ENCODE measurements at places on chromosomes 5 and 9.

DNA sequence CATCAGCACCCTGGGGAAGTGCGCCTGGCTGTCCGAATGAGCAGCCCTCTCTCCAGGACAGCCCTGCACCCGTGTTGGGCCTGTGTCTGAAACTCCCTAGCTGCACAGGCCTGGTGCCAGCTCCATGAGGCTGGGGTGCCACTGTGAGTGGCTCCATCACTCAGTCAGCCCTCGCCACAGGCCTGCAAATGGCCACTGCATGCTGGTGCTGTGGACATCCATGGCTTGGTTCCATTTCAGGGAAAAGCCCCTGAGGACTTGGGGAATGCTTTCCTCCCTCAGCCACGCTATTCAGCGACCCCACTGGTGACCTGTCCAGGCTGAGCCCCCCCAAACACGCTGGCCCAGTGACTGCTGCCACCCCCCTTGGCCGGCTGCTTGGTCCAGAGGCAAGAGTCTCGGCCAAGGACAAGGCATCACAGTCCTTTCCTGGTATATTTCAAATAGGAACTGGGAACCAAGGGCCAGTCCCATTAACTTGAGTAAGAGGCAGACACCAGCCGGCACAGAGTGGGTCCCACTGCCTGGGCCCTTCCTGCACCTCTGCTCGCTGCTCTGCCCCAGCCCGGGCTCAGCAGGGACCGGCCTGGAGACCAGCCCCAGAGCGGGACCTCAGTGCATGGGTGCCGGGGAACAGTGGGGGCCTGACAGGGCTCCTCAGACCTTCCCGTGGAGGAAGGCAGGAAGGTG lies 181.3 kb downstream of the AUH start:
- no peak for DNase-seq

- DNase-seq: no peak
Measured at GRCh38 chr5:68953875-68954617, 139.8 kb upstream of the SLC30A5 start.

DNA sequence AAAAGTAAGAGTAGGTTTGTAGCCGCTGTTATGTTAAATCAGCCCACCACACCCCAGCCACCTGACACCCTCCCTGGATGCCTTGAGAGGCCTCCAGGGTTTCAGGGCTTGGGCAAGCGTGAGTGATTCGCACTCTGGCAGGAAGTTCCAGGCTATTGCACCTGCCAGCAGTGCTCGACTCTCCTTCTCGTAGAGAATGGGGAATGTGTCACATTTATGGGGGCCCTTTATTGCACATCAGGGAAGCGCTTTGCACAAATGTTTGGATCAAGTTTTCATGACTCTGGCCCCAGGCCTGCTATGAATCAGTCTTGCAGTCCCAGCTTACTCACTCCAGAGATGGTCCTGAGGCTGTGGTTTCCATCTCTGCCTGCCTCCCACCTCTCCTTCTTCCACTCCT lies 66.1 kb upstream of the ADRA1B start:
- DNase-seq: no peak

DNA sequence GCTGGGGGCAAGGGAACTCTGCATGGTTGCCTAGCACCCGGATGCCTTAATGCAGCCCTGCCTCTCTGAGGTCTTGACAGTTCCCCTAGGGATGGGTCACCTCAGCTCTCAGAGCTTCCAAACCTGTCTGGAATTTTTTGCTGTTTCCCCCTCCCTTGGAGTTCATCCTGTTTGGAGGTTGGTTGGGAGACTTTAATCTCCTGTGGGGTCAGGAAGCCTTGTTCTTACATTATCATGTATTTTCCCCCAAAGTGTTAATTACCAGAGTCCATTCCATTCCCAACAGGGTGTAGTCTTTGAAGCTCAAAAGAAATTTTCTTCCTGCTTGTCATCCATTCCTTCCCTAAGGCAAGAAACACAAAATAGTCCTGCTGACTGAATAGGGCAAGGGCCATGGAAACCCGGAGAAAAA lies 150.3 kb upstream of the SPRY4 start:
- no peak for DNase-seq

GRCh38 chr5:134082264-134082992 lies 32.1 kb upstream of the TCF7 start:
- DNase-seq: no peak

DNA sequence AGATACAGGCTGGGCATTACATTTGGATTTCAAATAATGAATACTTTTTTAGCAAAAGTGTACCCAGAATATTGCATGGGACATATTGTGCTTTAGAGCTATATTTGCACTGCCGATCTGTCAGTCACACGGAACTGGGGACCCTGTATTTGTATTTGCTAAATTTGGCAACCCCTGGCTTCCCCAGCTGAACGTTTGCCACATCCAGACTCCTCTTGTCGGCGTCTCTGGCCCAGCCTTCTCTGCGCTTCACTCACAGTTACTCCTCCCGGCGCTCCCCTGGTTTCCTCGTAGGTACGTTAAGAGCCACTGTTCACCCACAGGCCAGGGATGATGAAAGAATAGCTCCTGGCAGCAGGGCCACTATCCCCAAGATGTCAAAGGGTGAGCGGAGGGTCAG lies 58.7 kb downstream of the NSUN2 start:
- no peak for DNase-seq

DNA sequence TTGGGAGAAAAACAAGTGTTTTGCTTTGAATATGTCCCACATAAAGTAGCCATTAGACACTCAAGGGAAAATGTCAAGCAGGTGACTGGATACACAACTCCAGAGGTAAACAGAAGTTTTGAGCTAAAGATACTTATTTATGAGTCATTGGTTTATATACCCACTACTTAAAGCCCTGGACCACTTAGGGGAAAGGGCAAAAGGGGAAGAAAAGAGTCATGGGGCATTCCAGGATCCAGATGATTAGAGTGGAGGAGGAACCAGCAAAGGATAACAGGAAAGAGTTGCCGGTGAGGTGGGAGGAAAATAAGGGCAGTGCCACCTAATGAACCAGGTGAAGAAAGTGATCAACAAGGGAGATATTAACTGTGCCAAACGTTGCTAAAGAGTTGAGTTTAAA lies 254.2 kb upstream of the NR4A3 start:
- DNase-seq: no peak

DNA sequence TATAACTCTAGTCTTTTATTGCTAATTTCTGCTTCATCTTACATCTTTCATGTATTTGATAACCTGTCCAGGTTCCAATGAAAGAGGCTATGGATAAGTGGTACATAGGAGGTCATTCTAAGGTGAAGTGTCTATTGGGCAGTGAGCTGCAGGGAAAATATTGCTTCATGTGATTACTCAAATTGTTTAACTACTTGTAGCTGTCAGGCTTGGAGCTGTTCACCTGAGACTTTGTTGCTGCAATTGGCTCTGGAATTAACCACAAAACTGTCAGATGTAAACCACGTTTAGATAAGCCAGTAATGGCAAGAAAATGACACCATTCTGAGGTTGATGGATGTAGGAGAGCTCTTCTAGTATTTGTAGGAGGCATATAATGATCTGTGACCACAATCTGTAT lies 26.0 kb downstream of the ADAMTSL1 start:
- no peak for DNase-seq

- DNase-seq: no peak
Measured at GRCh38 chr5:14928661-14929060, 57.1 kb upstream of the ANKH start.

DNA sequence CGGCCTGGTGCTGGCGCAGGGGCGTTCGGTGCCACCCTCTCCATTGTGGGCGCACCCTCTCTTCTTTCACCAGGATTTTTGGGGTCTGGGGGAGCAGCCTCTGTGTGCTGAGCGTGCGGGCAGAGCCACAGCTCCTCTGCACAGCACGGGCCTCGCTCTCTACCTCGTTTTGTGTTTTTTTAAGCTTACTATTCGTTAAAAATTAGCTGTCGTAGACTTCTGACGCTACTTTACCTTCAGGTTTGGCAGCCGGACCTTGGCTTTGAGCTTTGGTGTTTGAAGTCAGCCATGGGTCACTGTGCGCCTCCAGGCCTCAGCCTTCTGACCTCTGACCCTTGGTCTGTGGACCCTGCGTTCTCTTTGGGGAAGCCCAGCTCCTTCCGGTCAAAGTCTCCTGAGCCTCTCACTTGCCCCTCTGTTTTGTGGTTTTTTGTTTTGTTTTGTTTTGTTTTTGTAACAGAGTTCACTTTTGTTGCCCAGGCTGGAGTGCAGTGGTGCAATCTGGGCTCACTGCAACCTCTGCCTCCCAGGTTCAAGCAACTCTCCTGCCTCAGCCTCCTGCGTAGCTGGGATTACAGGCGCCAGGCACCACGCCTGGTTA lies 88.2 kb upstream of the CACNA1B start:
- DNase-seq: no peak

DNA sequence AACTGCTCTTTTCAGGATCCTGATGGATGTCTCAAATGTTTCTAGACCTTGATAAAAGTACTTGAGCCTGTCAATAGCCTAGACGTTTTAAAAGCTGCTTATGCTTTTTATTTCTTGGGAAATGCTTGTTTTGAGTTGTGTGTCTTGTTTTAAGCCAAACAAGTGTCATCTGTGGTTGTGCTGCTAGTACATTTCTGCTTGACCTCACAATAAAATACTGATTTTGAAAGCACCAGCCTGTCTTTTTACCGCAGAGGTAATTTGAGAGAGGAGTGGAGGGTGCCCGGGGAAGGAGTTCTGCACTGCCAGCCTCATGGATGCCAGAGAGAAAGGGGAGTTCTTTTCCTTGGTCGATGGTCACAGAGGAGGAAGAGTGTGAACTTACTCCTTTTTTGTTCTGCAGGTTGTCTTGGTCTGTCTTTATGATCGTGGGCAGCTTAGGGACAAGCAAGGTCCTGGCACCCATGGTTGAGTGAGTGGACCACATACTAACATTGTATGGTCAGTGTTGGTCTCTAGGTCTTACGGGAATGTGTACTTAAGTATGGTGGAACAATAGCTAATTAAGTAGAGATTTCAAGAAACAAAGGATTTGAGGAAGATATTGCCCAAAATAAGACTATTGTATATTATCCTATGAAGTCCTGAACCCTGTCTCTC lies 61.0 kb downstream of the TRIO start:
- no peak for DNase-seq

GRCh38 chr5:116883875-116884274 lies 309.3 kb upstream of the SEMA6A start:
- no peak for DNase-seq

- DNase-seq: no peak
Measured at GRCh38 chr9:92696619-92697018, 26.7 kb upstream of the IPPK start.

DNA sequence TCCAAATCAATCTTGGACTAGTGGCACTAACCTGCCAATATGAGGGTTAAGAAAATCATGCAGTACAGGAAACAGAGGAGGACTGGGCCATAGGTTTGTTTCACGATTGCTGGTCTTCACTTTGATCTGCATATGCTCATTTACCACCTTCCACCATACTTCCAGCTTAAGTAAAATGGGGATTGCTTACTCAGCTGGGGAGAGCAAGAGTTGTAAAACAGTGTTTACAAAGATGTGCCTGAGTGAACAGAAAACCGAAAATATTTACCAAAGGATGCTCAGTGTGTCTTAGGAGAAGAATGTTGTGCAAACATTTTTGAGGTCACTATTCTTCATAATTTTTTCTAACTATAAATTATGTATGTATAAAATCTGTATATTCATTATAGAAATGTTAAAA lies 65.1 kb upstream of the DNAH5 start:
- no peak for DNase-seq

- no peak for DNase-seq
Measured at GRCh38 chr5:156420665-156421064, 93.7 kb downstream of the SGCD start.

DNA sequence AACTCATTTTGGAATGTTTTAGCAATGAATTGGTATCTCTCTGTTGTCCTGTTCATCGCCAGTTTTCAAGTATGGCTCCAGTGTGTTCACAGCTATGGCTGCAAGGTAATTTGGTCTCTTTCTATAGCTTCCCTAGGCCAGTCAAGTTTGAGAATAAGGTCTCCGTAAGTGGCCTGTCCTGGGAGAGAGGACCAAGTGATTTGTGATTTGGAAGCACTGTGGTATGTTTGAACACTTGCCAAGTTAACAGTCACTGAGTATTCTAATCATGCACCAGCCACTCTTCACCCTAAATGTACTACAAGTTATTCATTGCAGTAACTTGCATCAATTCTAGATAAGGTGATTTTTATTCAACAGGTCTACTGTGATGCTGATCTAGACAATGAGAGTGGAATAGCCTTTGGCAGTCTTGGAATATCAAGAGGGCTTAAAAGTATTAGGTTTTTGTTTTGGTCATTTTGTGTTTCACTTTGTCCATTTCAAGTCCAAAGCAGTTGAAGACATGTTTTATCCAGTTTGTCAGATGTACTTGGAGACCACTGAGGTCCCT lies 41.1 kb downstream of the G3BP1 start:
- no peak for DNase-seq

DNA sequence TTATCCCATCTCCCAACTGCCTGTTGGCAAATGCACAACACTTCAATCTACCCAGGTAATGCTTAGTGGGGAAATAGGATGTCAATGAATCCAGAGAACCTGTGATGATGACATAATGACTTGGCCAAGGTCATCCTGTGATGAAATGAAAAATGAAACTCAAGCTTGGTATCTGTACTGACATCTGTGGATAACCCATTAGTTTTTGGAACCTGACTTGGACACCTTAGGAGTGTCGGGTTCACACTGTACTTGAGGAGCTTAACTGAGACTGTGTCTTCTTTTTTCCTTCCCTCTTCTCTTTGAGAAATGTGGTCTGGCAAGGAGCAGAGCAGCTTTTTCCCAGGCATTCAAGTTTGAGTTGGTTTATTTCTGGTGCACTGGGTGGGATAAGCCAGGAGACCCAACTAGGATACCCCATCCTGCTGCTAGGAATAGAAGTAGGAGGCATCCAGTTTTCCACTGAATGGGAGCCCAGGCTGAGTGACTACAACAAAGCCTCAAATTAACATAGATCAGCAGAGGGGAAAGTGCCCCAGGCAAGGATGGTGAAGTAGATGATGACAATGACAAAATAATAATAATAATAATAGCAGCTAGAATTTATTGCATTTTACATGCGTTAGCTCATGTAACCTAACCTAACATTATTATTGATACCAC lies 72.1 kb downstream of the ADRB2 start:
- DNase-seq: no peak

DNA sequence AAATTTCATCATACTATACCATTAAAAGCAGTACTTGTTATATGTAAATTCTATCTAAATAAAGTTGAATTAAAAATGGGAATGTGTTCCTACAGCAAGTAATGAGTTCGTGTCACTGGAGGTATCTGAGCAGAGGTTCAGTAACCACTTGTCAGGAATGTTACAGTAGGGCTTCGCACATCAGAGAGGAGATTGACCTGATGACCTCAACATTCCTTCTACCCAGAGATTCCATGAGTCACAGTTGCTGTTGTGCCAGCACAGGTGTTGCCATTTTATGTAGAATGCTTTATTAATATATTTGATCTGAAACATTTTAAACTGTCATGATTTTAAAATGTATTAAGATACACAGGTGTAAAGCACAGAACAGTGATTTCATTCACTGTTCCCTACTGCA lies 60.3 kb downstream of the STX17 start:
- no peak for DNase-seq

- no peak for DNase-seq
Measured at GRCh38 chr5:157915638-157916037, 56.7 kb upstream of the CLINT1 start.

Measured in activated naive CD4-positive, alpha-beta T cell treated with anti-CD3 and anti-CD28 coated beads, Interleukin-2, amount 50 U/mL, for 72 hours (primary cell).